ENCODE measurements at places on chromosomes 12 and 14.

DNA sequence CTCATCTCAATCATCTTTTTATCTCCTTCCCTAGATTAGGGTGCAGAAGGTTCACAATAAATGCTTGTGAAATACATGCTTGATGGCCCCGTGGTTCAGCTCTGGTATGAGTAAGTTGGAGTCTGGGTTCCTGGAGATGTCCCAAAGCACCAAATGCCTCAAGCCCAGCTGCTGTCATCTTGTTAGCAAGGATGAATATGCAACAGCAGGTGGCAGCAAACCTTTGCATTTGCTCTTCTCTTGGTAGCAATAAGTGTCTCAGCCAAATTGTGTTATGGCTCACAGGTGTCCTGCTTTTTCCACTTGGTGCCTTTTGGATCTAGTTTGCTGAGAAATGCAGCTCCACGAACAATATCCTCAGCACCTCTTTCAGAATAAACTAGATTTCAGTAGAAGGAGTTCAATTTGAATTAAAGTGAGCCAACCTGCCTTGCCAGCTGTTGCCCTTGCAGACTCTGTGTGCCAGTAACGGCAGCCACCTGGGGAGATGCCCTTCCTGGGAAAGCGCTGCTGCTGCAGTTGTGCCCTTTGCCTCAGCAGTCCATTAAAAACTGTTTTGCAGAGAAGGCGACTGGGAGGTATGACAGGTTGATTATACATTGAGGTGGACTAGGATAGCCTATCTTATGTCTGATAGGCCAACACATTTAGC, 417.3 kb downstream of the SNAPC1 start:
- peak; percentile 50 for DNase-seq

- DNase-seq, result no peak
Observed at GRCh38 chr14:74438351-74438915, 12.4 kb upstream of the SYNDIG1L start.

DNA sequence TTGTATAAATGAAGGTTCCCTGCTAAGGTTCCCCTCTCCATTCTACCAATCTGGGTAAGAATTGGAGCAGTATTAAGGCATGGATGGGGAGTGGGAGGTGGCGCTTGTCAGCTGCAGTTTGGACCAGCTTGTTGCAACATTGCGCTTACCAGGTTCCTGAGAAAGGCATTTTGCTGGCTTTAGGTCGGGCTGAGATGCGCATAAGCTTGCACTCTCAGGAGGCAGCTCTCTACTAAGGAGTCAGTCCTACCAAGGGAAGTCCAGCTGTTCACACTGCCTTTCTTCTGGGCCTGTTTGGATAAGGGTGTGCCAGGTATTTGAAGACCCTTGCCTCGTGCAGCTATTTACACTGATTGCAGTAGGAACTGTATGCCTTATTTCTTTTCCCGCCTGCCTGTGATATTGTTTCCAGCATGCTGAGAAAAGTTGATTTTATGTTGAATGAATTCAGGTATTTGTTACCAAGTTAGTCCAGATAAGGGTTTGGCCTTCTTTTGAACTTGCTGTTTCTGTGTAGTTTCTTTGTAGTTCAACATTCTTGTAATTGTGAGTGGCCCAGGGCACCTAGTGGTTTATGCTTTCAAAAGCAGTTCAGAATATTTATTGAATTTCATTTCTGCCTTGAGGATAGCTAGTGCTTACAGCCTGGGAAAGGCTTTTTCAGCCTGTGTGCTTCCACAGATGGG, 2.6 kb downstream of the MLEC start:
- DNase-seq, result no peak

DNA sequence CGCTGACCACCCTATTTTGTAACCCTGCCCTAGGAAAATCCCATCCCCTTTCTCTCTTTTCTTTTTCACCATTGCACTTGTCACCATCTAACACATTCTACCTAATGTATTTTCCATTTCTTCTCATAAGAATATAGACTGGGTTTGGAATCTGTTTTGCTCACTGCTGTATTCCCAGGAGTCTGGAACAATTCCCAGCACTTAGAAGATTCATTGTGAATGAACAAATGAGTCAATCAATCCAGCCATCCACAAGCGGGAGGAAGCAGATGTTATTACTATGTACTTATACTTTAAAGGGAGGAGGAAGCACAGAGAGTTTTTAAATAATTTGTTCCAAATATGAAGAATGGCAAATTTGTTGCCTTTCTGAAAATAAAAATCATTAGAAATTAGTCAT, 142.1 kb downstream of the KIF21A start:
- DNase-seq, result no peak

- no peak for DNase-seq
Observed at GRCh38 chr14:92596331-92596907, 82.8 kb downstream of the RIN3 start.

- DNase-seq, result no peak
Observed at GRCh38 chr12:18899162-18899561, 161.2 kb downstream of the CAPZA3 start.

GRCh38 chr12:124573839-124574786, 6.7 kb upstream of the NCOR2 start:
- no peak for DNase-seq

- DNase-seq, result no peak
Observed at GRCh38 chr14:74609721-74610120, 2.3 kb downstream of the LTBP2 start.

DNA sequence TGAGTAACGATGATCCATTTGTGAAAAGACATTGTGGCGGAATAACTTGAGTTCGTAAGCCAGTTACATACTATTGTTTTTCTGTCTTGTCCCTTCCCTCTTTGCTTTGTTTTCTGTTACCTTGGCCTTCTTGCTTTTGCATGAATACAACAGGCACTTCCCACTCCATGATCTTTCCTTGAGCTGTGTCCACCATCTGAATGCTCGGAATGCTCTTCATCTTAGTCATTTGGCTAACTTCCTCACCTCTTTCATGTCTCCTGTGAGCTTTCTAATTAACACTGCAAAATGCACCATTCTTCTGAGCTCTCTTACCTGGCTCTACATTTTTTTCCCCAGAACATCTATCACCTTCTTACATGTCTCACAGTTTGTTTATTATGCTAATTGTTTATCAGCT, 10.0 kb downstream of the KNTC1 start:
- DNase-seq, result no peak

GRCh38 chr12:49358483-49359141, 8.7 kb upstream of the SPATS2 start:
- peak; percentile 65 for DNase-seq

DNA sequence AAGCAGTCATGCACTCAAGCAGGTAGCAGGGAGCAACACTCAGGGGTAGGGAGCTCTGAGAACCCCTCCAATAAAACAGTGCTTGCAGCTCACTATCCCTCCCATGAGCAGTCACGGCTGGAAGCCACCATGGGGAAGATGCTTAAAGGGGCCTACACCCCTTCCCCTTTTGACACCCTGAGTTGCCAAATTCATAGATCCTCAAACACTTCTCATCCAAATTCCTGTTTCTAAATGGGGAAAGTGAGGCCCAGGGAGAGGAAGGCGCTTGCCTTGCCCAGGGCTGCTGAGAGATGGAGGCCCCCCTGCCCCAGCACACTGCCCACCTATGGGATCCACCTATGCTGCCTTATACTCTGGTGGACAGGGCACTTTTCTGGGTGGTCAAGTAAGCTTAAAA, 7.2 kb upstream of the ENDOU start:
- DNase-seq, result no peak

GRCh38 chr12:30180602-30181001, 396.9 kb upstream of the TMTC1 start:
- DNase-seq, result no peak

DNA sequence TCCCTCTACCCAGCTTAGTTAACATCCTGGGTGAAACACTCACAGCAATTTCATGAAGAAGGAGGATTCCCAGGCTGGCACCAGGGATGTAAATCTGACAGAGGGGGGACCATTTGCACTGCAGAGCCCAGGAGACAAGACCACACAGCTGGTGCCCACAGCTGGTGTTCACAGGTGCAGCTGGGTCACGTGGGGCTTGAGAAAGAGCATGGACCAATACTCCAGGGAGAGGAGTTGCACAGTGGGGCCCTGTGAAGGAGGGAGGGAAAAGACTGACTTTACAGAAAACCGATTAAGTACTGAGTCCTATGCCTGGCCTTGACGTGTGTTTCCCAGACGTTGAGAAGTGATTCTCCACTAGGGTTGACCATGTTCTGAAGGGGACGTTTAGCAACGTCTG, 1316.7 kb upstream of the TMEM132C start:
- DNase-seq, result no peak

DNA sequence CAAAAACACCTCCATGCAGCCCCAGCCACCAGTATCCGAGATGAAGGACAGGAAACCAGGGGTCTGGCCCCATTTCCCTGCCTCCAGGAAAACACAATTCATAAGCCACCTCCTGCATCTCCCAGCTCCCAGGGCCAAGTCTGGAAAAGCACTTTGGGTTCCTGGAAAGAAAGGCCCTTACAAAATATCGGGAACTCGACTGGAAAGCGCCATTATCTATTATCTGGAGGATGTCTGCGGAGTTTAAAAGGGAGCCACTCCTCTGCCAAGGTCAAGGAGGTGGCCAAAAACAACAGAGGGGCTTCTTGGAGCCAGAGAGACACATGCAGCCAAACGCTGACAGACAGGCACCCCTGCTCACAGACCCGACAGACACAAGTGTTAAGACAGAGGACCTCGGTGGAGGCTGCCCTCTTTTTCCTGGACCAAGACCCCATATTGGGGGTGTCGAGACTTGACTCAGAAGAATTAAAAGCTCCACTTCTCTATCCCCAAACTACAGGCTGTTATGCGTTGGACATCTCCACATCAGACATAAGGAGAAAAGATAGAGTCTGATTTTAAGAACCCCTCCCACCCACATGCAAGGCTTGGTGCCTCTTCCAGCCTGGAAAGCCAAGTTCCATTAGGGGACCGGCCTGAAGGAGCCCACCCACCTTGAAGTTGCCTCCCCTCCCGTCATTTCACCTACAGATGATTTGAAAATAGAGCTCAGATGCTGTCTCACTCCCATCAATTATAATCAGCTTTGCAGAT, 9.6 kb downstream of the ACTN1 start:
- no peak for DNase-seq

- no peak for DNase-seq
Observed at GRCh38 chr14:75234173-75235115, 44.2 kb upstream of the FOS start.

DNA sequence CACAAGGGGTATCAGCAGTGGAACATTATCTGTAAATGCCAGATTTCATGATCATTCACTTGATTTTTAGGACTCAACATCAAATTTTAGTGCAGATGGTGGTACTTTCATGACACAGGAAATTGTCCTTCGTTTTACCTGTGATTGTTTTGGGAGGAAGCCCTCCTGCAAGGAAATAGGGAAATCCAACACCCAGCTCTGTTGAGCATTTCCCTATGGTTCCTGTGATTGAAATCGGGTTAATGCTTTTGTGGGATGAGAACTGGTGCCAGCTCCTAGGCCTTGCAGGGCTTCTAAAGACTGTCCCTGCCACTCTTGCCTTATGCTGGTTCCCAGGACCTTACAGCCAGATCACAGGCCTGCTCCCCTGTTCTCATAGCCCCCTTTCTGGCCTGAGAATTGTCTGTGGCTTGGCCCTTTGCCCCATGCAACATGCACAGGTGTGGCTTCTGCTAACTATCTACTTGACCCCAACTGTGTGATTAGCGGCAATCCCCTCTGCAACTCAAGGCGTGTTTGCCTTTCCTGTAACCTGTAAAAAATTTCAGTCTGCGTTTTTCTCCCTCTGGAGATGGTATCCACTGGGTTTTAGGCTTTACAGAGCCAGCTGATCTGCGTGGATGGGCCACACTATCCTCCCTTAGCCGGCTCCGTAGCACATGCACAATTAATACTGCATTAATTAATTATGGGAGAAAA, 112.5 kb downstream of the ETV6 start:
- DNase-seq, result no peak

DNA sequence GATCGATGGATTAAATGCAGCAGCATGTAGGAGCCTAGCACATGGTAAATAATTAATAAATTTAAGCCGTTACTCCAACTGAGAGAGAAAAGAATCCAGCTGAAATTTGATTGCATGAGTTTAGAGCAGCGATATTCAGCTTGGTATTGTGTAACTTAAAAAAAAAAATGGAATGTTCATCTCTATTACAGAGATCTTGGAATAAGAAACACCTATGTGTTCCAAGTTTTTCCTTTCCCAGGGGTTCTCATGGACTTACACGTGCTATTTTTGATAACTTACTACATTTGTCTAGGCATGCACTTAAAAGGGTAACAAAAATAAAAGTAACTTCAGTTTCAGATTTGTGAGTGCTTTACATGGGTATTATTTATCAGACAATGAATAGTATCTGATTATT, 122.8 kb downstream of the RASSF9 start:
- DNase-seq, result no peak

DNA sequence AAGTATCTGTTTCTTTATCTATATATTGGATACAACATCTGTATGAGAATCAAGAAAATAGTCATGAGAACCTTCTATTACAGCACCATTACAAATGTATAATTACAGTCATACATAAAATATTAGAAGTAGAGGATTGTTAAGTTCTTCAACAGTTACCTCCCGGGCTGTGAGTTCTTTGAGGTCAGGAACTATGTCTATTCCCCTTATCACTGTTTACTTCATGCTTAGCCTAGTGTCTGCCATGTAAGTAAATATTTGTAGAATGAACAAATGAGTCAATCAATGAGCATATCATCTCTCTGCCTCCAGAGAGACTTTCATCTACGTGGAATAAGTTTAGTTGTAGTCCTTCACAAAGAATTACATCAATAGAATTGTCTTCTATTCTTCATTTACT, 47.2 kb downstream of the PUS7L start:
- no peak for DNase-seq

GRCh38 chr12:97464385-97465321, 2.0 kb downstream of the RMST start:
- no peak for DNase-seq

- DNase-seq, result no peak
Observed at GRCh38 chr14:70905301-70905700, 2.0 kb upstream of the PCNX1 start.

- DNase-seq, result peak; percentile 41
Observed at GRCh38 chr12:1691123-1692007, 495 bp downstream of the ADIPOR2 start.

DNA sequence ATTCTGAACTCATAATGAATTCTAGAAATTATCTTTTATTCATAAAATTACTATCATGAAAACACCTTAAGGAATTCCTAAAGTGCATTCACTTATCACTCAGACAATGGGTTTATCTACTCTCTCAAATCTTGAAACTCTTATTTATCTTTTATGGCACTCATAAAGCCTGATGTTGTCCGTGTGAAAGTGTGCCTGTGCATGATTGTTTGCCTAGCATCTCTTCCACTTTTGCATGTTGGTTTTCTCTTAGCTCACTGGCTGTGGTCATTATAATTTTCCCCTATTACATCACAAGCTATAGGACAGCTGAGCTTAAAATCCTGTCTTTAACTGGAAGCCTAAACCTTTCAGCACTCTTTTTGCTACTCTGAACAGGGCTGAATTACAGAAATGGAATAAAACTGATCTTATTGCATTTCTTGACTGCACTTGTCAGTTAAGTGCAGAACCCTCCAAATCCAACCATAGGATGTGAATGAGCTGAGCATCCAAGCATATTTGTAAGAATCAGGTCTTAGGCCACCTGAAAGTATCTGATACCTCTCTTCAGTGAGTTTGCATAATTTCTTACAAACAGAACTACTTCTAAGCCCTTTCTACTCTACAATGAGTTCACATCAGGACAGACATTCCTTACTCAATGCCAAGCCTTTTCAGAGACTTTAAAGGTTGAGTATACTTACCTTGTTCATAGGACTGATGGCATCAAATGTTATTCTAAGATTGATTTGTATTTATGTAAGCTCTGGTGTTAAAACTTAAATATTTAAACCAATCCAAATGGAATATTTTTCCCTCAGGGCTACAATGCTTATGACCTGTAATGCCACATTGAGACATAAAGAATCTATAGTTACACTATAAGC, 221.2 kb upstream of the KITLG start:
- no peak for DNase-seq

- no peak for DNase-seq
Observed at GRCh38 chr12:64585104-64585503, 25.2 kb upstream of the RASSF3 start.

Data from activated CD4-positive, alpha-beta T cell treated with anti-CD3 and anti-CD28 coated beads for 48 hours (primary cell).